ENCODE measurements at places on chromosomes 11 and 22.
A peak's percentile ranks its signal among the peaks of the same experiment; 100 is the strongest.

DNA sequence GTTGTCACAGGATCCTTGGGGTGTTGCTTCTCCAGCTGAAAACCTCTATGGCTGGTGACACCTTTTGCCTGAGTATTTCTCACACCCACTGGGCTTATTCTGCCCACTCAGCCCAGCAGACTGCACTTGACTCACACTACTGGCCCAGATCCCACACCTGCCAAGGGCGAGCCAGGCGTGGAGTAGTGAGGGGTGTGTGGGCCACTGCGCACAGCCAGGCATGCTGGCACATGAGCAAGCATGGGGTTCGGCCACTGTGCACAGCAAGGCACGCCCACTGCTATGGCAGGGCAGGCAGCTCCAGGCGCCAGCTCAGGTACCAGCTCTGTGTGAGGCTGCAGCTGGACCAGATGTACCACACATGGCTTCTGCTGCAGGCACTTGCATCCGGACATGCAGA lies 116.5 kb upstream of the MTNR1B start:
- H3K27ac ChIP-seq = no peak overlapping the region
- peaks cover 4% of the 10 kb centered on the region for H3K36me3 ChIP-seq
- DNase-seq = no peak
- peaks cover 1% of the 10 kb centered on the region for H3K4me1 ChIP-seq
- H3K27me3 ChIP-seq = no peaks in the 10 kb centered on the region

- H3K4me3 ChIP-seq = no peak overlapping the region
- H3K27me3 ChIP-seq = no peaks in the 10 kb centered on the region
- no peak for DNase-seq
Observed at GRCh38 chr11:119696378-119697222, 32.4 kb downstream of the NECTIN1 start.

- H3K27me3 ChIP-seq = no peaks in the 10 kb centered on the region
- H3K4me1 ChIP-seq = no peaks in the 10 kb centered on the region
- H3K4me3 ChIP-seq = no peak within 1 kb of the TSS
- DNase-seq = no peak
Observed at GRCh38 chr11:60378354-60378753, at the start of gene MS4A7. Gene MS4A7 (plus strand): TSS chr11:60378532. CDS start chr11:60383142, 4,610 bp downstream.

GRCh38 chr11:7573193-7573557 lies 59.4 kb downstream of the PPFIBP2 start:
- H3K36me3 ChIP-seq = no peaks in the 10 kb centered on the region
- no peak overlapping the region for H3K27ac ChIP-seq
- DNase-seq = no peak
- H3K4me3 ChIP-seq = no peak overlapping the region
- no peaks in the 10 kb centered on the region for H3K27me3 ChIP-seq

GRCh38 chr22:46276563-46276962 lies 8.8 kb downstream of the TTC38 start:
- no peak overlapping the region for H3K27ac ChIP-seq
- H3K27me3 ChIP-seq = no peaks in the 10 kb centered on the region
- H3K4me1 ChIP-seq = no peaks in the 10 kb centered on the region
- H3K4me3 ChIP-seq = no peak overlapping the region
- peaks cover 16% of the 10 kb centered on the region for H3K36me3 ChIP-seq

GRCh38 chr11:95088946-95089619 lies 563 bp upstream of the ENDOD1 start:
- H3K36me3 ChIP-seq = no peaks in the 10 kb centered on the region
- H3K27me3 ChIP-seq = peaks cover 13% of the 10 kb centered on the region
- no peak overlapping the region for H3K27ac ChIP-seq
- peak overlapping the region; percentile 50 for H3K4me3 ChIP-seq
- DNase-seq = no peak

- H3K36me3 ChIP-seq = no peaks in the 10 kb centered on the region
- DNase-seq = no peak
- H3K4me3 ChIP-seq = no peak overlapping the region
- H3K4me1 ChIP-seq = peaks cover 5% of the 10 kb centered on the region
- no peaks in the 10 kb centered on the region for H3K27me3 ChIP-seq
Observed at GRCh38 chr22:43887391-43887790, 4.4 kb downstream of the PNPLA5 start.

- no peaks in the 10 kb centered on the region for H3K4me1 ChIP-seq
- H3K36me3 ChIP-seq = no peaks in the 10 kb centered on the region
- no peak overlapping the region for H3K27ac ChIP-seq
- no peak overlapping the region for H3K4me3 ChIP-seq
- DNase-seq = no peak
- H3K27me3 ChIP-seq = no peaks in the 10 kb centered on the region
Observed at GRCh38 chr11:88523386-88524071, 186.0 kb upstream of the CTSC start.

- H3K36me3 ChIP-seq = no peaks in the 10 kb centered on the region
- no peaks in the 10 kb centered on the region for H3K27me3 ChIP-seq
- no peak overlapping the region for H3K4me3 ChIP-seq
- no peak overlapping the region for H3K27ac ChIP-seq
Observed at GRCh38 chr11:110862407-110862806, 150.2 kb upstream of the ARHGAP20 start.

DNA sequence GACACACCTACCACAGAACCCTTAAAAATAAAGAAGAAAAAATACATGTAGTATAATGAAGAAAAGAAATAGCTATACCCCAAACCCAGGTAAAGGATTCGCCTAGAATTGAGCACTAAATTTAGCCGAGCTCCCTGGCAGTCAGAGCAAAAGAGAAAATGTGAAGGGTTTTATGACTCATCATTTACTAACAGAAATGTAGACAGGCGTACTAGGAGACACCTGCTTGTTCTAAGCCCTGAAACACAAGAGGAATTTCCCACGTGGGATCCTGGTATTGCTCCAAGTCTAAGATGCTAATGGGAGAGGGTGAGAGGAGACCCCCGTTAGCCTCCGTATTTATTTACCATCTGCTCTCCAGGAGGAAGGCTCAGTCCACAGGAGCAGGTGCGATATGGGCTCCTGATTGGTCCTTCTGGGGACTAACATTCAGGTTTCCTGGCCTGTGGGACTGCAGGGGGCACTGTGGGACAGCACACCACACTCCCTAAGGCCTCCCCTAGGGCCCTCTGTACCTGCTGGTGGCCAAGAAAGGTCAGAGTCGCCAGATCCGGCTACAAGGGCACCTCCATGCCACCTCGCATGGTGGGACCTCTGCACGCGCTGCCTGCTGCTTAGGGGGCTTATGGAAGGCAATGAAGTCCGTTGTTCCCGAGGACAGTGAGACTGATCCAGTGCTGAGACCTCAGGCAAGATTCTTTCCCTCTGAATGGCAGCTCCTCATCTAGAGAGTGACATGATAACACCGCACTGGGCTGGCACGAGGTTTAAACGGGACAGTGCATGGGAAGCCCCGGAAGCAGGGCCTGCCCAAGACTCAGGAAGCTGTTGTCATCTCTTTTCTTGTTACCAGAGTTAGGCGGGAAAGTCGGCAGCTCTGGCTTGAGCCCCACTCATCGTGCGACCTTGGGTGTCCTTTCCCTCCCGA lies 25.8 kb downstream of the KCNC1 start:
- H3K4me1 ChIP-seq = no peaks in the 10 kb centered on the region
- H3K27me3 ChIP-seq = no peaks in the 10 kb centered on the region
- H3K27ac ChIP-seq = no peak overlapping the region
- DNase-seq = peak; percentile 77

- H3K4me1 ChIP-seq = peaks cover 17% of the 10 kb centered on the region
- no peaks in the 10 kb centered on the region for H3K27me3 ChIP-seq
- no peak for DNase-seq
Observed at GRCh38 chr22:23251445-23252093, 71.3 kb downstream of the BCR start.

DNA sequence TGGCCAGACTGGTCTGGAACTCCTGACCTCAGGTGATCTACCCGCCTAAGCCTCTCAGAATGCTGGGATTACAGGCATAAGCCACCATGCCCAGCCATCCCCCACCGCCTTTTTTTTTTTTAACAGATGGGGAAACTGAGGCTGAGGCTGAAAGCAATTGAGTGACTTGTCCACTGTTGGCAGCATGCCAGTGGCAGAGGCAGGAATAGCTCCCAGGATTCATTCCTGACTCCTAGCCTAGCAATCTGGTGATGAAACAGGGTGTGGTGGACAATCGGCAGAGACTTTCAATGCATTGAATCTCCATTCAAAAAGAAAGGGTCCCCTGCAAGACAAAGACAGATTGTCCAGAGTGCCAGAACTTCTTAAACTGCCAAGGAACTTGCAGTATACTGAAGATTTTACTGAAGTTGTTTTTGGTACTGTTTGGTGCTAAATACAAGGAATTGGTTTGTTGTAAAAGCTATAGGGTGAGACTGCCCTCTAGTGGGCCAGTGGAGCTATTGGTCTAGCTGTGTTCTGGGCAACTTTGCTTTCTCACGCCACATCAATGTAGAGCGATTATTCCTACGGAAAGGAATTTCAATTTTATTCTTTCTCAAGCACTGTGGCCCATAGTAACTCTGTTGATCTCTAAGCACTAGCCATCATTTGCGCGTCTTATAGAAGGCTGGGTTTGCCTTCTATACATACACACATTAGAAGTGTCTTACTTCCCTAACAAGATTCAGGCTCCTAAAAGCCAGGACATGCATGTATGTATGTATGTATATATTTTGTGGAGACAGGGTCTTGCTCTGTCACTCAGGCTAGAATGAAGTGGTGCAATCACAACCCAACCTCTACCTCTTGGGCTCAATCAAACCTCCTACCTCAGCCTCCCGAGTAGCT lies 21.0 kb downstream of the C22orf31 start:
- no peak overlapping the region for H3K27ac ChIP-seq
- peaks cover 5% of the 10 kb centered on the region for H3K36me3 ChIP-seq
- H3K4me3 ChIP-seq = no peak overlapping the region
- DNase-seq = peak; percentile 64
- no peaks in the 10 kb centered on the region for H3K27me3 ChIP-seq

GRCh38 chr11:15602785-15603567 lies 488.3 kb downstream of the INSC start:
- H3K27ac ChIP-seq = no peak overlapping the region
- H3K4me3 ChIP-seq = no peak overlapping the region
- H3K36me3 ChIP-seq = no peaks in the 10 kb centered on the region
- DNase-seq = no peak

- no peak for DNase-seq
- H3K4me1 ChIP-seq = peaks cover 10% of the 10 kb centered on the region
- no peaks in the 10 kb centered on the region for H3K36me3 ChIP-seq
- H3K4me3 ChIP-seq = no peak overlapping the region
- no peaks in the 10 kb centered on the region for H3K27me3 ChIP-seq
- no peak overlapping the region for H3K27ac ChIP-seq
Observed at GRCh38 chr11:70532066-70532440, 133.7 kb downstream of the CTTN start.

DNA sequence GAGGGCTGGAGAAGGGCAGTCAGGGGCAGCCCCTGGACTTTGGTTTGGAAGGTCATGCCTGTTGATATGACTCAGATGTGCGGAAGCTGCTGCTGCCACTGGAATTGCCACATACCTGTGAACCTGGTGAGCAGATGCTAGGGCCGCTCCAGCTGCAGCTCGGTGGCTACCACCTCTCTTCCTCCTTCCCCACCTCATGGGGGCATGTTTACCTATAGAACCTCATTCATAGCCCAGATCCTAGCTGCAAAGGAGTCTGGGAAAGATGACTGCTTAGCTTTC lies 17.5 kb upstream of the TSPAN18 start:
- no peak for DNase-seq
- no peak overlapping the region for H3K27ac ChIP-seq
- H3K36me3 ChIP-seq = no peaks in the 10 kb centered on the region
- H3K4me1 ChIP-seq = 0 out of 2 replicates have a peak, but pooled peaks cover 3% of the 10 kb centered on the region

- no peak overlapping the region for H3K4me3 ChIP-seq
- no peak for DNase-seq
- no peak overlapping the region for H3K27ac ChIP-seq
- peaks cover 18% of the 10 kb centered on the region for H3K36me3 ChIP-seq
- H3K27me3 ChIP-seq = no peaks in the 10 kb centered on the region
Observed at GRCh38 chr11:1292644-1293618, 16.5 kb downstream of the TOLLIP start.

- no peaks in the 10 kb centered on the region for H3K27me3 ChIP-seq
- DNase-seq = no peak
- no peaks in the 10 kb centered on the region for H3K36me3 ChIP-seq
- H3K4me3 ChIP-seq = no peak overlapping the region
- no peaks in the 10 kb centered on the region for H3K4me1 ChIP-seq
Observed at GRCh38 chr11:72514331-72514730, 80.0 kb upstream of the CLPB start.

GRCh38 chr11:12017865-12018453 lies 9.5 kb upstream of the DKK3 start:
- H3K27me3 ChIP-seq = no peaks in the 10 kb centered on the region
- no peaks in the 10 kb centered on the region for H3K36me3 ChIP-seq
- peaks cover 2% of the 10 kb centered on the region for H3K4me1 ChIP-seq
- H3K27ac ChIP-seq = no peak overlapping the region
- DNase-seq = no peak
- no peak overlapping the region for H3K4me3 ChIP-seq

DNA sequence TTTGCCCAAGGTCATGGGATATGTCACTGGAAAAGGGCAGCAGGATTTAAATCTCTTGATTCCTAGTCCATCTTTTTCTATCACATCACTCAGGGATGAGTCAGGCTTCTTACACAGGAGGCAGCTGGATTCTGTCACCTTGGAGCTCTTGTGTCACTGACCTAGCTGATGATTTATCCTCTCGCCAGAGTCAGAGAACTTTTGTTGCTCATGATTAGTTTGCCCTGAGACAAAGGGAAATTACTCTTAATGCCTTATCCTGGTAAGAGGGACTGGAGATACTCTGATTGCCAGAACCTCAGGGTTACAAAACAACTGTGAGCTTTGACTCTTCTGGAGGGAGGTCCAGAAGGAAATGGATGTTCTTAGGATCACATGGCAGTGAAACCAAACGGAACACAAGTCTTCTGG lies 10.1 kb downstream of the COA4 start:
- DNase-seq = no peak
- H3K4me3 ChIP-seq = no peak overlapping the region
- no peaks in the 10 kb centered on the region for H3K36me3 ChIP-seq
- no peak overlapping the region for H3K27ac ChIP-seq
- H3K27me3 ChIP-seq = no peaks in the 10 kb centered on the region

DNA sequence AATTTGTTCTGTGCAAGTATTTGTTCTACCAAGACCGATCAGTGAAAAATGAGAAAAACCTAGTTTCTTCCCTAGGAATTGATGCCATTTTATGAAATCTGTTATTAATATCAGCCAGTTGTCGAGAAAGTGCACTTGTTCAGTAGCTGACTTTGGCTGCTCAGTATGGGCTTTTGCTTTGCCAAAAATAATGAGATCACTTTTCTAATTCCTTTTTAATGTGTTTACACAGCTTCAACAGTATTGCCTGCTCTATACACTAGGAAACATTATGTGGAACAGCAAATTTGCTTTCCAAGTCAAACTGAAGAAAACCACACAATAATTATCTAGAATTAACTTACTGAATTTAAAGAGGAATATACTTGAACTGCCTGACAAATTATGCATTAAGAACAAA lies 34.4 kb downstream of the SCUBE2 start:
- H3K4me3 ChIP-seq = no peak overlapping the region
- H3K4me1 ChIP-seq = no peaks in the 10 kb centered on the region
- H3K36me3 ChIP-seq = no peaks in the 10 kb centered on the region
- H3K27ac ChIP-seq = no peak overlapping the region
- H3K27me3 ChIP-seq = no peaks in the 10 kb centered on the region
- no peak for DNase-seq

DNA sequence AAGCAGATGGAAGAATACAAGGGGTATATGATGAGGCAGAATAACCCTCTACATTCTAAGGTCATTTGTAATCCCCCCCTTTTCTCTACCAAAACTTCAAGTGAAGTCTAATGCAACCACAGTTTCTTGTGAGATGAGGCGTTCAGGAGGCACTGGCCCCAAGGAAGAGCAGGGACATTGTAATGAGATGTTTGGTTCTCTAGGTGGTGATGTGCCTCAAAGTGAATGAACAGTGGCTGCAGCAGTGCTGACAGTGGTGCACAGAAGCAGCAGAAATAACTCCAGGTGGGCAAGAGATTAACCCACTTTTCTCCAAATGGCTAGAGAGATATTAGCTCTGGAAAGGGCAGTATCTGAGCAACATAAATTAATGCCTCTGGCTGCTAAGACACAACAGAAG lies 33.8 kb downstream of the PDGFD start:
- no peak for DNase-seq
- no peak overlapping the region for H3K4me3 ChIP-seq
- no peak overlapping the region for H3K27ac ChIP-seq
- H3K4me1 ChIP-seq = no peaks in the 10 kb centered on the region

All from iPS DF 6.9 (cell line).